ENCODE measurements at places on chromosomes 3 and 15.
A peak's percentile ranks its signal among the peaks of the same experiment; 100 is the strongest.

DNA sequence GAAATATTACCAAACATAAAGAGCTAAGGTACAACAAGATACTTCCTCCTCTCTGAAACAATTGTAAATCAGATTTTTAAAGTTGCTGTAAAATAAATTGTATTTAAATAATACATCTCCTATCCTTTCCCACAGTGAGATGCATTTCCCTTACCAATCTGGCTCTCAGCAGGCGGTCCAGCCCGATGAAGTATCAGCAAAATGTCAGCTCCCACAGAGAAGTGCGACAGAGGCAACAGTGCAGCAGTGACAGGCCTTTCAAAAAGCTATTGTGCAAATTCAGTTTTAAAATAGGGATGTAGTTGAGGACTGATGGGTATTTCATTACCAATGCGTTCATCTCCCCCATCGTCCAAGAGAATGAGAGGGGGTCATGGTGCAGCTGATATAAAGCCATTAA lies 733.2 kb upstream of the GOLIM4 start:
- no peak for DNase-seq

DNA sequence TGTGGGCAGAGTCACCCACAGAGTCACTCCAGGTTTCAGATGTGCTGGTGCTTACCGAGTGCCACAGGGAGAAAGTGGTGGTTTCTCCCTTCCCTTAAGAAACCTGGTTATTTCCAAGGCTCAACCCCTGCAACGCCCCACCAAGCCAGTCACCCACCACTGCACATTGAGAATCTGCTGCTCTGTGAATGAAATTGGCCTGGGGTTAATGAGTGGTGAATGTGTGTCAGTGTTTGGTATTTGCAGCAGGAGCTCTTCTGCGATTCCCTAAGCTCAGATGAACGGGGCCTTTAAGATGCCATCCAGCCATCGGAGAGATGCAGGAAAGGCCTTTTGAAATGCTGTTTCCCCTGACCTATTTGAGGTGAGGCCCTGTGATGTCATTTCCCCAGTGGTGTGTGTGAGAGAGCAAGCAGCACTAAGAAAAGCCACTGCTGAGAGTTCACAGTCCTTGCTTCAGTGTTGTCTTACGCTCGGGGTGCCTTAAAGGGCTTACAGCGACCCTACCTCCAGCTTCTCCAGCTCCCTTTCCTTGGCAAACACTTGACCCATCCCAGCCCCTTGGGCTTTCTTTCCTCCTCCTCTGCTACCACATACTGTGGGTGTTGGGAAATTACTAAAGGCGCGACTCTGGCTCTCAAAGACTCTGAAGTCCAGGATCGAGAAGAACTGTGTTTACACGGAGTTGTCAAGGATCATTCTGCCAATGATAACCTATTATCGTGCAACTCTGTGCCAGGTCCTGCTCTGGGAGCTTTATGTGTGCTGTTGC lies 68.9 kb downstream of the SMAD3 start:
- DNase-seq: peak; percentile 80

DNA sequence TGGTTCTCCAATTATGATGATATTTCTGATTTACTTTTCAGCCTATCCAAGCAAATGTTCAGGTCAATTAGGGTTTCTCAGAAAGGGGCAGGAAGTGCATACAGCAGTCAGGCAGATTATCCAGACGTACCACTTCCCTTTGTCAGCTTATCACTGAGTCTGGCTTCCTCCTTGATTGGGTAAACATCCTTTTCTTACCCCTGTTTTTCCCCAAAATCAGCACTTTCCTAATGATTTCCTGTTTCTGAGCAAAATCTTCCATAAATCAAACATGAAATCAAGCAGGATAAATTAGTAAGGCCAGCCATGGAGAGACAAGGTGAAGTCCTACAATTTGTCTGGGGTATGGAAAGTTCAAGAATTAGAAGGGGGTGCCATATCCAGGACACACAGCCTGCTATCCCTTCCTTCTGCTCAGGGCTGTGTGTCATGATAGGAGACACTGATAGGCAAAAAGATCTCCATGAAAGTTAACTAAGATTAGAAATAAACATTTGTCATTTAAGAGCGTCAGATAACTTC lies 29.0 kb downstream of the ADIPOQ start:
- DNase-seq: no peak

- DNase-seq: no peak
Measured at GRCh38 chr3:151037746-151038477, 47.6 kb upstream of the MED12L start.

GRCh38 chr3:144164352-144164751 lies 192.7 kb downstream of the DIPK2A start:
- DNase-seq: no peak

DNA sequence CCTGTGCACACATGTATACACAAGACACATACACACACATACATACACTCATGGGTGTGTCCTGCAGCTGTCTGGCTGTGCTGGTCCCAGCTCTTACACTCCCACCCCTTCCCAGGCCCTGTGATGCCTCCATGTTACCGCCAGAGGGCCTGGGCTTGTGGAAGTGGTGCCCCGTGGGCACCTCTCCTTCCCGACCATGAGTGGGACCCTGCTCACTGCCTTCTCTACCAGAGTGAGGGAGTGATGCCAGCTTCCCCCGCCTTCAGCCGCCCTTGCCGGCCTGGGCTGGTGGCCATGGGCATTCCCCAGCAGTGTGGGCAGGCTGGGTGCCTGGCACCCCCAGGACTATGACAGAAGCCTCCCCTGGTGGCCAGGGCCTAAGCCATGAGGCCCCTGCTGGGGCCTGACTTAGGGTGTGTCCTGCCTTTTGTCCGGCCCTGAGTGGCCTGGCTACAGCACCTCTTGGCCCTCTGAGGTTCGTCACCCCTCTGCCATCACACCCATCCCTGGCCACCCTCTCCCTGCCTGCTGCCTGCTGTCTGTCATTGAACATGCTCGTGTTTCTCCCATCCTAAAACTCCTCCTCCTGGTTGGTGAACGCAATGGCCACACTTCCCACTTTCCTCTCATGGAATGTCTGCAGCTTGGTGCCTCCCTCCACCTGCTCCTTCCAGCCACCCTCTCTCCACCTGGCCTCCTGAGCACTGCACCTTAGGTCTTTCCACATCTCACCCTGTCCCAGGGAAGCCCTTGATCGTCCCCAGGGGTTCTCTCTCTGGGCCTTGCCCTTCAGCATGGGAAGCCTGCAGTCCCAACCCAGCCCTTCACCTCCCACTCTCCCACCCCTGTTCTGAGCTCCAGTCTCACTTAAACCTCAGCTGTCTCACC lies 14.6 kb downstream of the HDAC11 start:
- DNase-seq: no peak

DNA sequence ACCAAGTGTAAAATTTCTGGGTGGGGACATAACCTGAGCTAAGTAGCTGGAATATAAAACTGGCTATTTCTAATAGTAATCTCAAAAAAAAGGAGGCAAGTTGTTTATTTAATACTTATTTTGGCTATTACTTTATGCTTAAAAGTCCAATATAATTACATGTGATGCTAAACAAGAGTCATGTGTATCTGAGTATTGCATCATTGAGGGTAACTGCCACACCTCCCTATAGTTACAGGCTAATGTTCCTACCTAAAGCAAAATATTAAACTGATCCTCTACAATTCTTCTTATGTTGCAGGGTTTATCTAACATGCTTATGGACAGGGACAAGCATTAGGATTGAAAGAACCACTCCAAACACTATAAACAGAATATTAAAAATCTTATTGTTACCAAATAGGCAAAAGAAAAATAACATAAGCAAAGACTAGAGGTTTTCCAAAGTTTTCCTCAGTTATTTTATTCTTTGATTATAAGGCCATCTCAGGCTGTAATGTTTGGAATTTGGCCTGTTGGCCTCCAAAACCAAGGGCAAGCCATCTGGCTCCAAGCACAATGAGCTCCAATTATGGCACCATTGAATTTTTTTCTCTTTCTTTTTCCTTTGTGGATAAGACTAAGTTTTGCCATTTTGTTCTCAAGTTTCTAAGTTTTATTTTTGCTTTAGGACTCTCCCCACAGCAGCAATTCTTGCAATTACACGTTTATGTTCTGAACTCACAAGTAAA lies 75.8 kb upstream of the ABI3BP start:
- DNase-seq: no peak

- no peak for DNase-seq
Measured at GRCh38 chr15:73165844-73166243, 113.6 kb downstream of the NEO1 start.

DNA sequence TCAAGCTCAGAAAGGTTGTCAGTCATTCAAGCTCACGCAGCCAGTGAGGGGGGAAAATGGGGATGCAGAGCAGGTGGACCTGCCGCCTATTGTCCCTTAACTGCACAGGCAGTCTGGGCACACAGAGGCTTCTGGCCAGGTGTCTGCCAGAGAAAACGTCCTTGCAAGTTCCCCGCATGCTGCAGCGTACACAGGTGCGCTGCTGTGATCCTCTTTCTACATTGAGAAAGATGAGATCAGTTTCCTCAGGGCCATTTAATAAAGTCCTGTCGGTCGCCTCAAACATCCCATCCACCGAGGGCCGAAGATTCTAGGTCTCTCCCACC lies 445 bp upstream of the TSEN2 start:
- no peak for DNase-seq

- DNase-seq: no peak
Measured at GRCh38 chr3:49769286-49769915, 16.9 kb downstream of the IP6K1 start.

GRCh38 chr15:55969582-55969981 lies 23.8 kb downstream of the NEDD4 start:
- DNase-seq: no peak

DNA sequence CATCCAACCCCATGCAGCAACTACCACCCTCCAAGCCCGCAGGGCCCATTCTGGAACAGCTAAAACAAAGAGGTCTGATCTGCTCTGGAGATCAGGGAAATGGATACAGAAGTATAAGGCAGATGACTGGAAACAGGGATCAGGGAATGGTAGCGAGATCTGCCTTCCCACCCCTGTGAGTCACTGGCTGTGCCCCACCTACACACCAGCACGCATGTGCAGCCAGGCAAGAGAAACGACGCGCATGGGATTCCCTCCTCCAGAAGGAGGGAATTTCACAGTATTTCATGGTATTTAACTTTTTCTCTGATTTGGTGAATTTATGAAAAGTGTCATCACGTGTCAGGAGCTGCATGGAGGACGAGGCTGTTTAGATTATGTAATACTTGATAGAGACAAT lies 116.7 kb downstream of the ARRDC4 start:
- DNase-seq: no peak

- DNase-seq: no peak
Measured at GRCh38 chr3:77053795-77054194, 13.9 kb downstream of the ROBO2 start.

DNA sequence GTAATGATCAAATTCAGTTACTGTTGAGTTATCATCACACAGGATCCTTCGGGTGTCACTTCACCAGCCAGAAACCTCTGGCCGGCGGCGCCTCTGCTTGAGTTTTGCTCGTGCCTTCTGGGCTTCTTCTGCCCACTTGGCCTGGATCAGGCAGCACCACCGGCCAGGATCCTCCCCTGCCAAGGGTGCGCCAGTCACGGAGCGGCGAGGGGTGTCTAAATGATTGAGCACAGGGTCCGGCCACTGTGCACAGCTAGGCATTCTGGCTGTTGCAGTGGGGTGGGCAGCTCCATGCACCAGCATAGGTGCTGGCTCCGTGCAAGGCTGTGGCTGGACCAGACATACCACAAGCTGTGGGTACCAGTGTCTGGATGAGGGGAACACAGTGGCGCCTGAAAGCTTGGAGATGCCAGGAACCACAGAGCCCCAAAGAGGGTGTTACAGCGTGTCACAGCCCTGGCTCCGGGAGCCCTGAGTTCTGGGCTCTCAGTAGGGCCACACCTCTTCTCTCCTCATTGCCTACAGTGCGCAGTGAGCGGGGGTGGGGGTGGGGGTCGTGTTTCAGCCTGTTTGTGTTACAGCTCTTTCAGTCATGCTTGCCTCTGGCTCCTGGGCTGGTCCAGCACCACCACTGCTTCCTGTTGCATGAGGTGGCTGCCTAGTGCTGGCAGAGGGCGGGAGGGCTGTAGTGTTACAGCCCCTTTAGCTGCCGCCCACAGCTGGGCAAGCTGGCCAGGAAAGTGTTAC lies 169.4 kb downstream of the FNDC3B start:
- DNase-seq: no peak

DNA sequence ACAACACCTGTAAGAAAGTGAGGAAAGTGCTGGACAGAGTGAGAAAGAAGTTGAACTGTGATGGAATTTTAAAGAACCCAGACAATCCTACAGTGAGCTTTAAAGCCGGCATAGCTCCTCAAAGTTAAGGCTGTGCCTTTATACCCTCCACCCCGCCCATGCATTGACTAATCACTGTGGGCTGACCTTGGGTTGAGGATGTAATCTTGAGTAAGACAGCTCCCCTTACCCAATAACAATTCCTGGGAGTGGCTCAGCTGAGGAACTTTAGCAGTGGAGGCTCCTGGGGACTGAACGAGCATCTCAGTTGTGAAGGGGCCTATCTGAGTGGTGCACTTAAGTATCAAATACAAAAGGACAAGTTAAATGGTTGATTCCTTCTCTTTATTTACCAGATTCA lies 35.7 kb upstream of the ZNF770 start:
- no peak for DNase-seq

Data from activated naive CD4-positive, alpha-beta T cell treated with anti-CD3 and anti-CD28 coated beads, Interleukin-2, amount 10 ng/mL, durations not matched to agents 7 days and 5 days (primary cell).